ENCODE measurements at places on chromosomes 3 and 15. TPM values are rescaled to one million over a fixed set of nuclear protein-coding genes. Genes with fewer than 3 reads are reported as not detected.

GRCh38 chr15:48385031-48385830 is 54.0 kb downstream of the DUT start:
- no peak for DNase-seq

GRCh38 chr3:24523988-24524727 is 29.5 kb upstream of the THRB start:
- DNase-seq, result no peak

GRCh38 chr3:112124907-112125607 is 8.0 kb downstream of the GCSAM start:
- no peak for DNase-seq

Gene VWA5B2
- total RNA-seq, result not detected

DNA sequence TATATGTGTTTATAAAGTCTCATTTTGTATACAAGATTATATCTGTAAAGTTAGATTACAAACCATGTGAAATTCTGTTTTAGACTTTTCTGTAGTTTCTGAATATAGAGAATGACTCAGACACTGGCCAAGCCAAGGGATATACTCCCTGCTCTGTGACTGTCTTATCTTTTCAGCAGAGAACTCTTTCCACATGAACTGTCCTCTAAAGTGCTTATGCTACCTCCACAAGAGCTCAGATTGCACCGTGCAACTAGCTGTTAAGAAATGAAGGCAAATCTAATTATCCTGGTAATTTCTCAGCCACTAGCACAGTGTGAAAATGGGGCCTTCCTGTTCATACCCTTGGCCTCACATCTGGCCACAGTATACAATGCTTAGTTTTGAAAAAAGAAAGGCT is 44.3 kb upstream of the CPNE4 start:
- DNase-seq, result no peak

GRCh38 chr15:59923508-59923907 is 80.6 kb upstream of the FOXB1 start:
- DNase-seq, result no peak
